Stimulated activated CD8-positive, alpha-beta memory T cell treated with anti-CD3 and anti-CD28 coated beads, Interleukin-4, amount 100 ng/mL, for 1 hour (primary cell): ENCODE measurements at places on chromosomes 5 and 9.

DNA sequence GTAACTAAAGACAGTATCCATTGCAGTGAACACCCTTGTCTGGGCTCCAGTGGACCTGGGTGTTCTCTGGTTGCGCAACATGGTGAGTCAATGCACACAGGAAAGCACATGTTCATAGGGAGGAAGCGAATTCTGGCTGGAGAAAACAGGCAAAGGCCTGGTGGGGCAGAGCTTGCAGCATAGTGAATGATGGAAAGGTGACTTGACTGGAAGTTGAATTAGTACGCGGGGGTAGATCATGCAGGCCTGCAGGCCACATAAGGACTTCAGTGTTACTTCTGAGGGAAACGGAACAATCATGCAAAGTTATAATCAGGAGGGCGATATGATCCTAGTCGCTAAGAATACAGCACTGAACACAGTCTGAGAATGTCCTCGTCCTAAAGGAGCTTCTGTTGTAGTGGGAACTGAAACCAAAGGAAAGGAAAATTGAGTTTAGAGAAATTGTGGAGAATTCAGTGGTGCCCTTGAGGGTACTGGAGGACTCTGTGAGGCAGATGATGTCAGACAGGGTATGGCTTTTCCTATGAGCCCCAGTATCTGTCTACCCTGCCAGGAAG lies 71.9 kb upstream of the RANBP3L start:
- DNase-seq, result no peak

- DNase-seq, result no peak
Measured at GRCh38 chr5:1470762-1471211, 25.5 kb upstream of the SLC6A3 start.

DNA sequence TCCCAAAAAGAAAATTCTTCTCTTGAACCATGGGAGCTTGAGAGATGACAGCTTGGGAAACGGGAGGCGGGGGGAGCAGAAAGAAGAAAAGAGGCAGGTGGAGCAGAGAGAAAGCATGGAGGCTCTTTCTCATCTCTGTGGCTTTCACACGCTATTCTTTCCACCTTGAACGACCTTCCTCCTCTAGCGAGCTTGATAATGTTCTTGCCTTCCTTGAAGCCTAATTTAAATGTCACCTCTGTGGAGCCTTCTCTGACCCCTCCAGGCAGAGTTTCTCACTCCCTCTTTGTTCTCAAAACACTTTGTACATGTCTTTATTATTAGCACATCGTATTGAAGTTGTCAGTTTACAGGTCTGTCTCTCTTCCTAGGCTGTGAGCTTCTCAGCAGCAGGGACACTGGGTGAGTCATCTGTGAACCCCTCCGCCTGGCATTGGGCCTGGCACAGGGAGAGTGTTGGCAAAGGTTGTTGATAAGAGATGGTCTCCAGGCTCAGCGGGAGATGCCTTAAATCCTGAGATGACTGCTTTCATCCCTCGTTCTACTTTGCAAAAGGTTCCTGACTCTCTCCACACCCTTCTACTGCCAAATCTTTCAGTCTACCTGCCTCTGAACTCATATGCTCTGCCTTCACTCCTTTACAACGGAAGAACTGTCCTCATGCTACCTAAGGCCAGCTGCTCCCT lies 14.1 kb upstream of the STRBP start:
- DNase-seq, result no peak

- no peak for DNase-seq
Measured at GRCh38 chr5:64505769-64506566, at the start of gene RGS7BP. TSS of gene RGS7BP (plus strand) at chr5:64506015. CDS start at chr5:64506625, 610 bp downstream.

GRCh38 chr5:147565524-147565923 lies 55.7 kb upstream of the DPYSL3 start:
- no peak for DNase-seq

GRCh38 chr5:73186976-73187375 lies 14.0 kb downstream of the TMEM174 start:
- no peak for DNase-seq
